ENCODE measurements at places on chromosomes 5 and 9.

GRCh38 chr5:97728920-97729319 is 545.9 kb upstream of the RIOK2 start:
- no peak for DNase-seq

DNA sequence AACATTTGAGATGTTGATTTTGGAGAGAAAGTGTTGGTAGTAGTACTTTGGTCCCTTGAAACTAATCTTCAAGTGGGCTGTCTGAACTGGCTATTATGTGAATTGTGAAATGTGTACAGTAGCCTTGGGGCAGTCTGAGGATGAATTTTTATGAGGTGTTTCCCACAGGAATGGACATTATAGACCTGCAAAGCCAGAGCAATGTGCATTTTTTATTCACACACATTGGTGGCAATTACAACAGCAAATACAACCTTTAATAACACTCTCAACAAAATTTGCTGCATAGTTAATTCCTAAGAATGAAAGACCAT is 147.0 kb downstream of the PAM start:
- no peak for DNase-seq

GRCh38 chr5:87347841-87348240 is 64.9 kb downstream of the CCNH start:
- no peak for DNase-seq

DNA sequence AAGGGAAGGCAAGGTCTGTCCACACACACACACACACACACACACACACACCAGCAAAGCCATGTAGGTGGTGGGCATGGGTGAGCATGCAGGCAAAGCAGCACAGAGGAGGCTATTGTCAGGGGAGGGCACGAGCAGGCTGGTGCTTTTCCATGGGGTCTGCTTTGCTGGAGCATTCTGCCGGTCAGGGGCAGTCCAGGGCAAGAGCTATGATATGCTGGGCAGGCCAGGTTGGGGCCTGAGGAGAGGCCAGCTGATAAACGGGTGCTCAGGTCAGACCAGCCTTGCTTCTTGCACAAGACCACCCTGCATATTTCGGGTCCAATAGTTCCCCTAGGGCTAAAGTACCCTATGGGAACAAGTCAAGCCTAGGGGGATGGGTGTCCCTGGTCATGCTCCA is 253.9 kb upstream of the DMAC1 start:
- no peak for DNase-seq

- no peak for DNase-seq
These were observed 11.1 kb upstream of the LHFPL2 start for GRCh38 chr5:78659714-78660113.

DNA sequence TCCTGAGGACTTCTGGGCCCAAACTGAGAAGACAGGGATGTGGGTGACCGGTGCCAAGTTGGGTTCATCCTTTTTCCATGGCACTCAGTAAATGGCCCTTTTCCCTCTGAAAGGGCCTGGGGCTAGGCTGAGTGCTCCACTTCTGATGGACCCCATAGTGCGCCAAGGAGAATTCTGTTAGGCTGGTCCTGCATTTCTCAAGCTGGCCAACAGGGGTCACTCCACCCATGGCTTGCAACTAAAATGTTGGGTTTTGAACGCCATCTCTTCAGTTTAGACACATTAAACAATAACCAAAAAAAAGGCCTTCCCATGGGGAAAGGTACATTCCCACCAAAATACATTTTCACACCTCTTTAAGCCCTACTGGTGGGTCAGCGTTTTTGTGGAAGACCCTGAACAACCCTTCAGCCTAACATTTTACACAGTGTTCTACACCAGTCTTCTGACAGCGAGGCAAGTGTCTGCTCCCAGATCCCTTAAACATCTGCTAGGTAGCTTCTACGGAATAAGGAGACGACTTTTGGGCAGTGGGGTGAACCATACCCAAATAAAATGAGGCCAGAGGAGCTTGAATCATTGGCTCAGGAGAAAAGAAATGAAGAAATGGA is 27.3 kb downstream of the CNTFR start:
- DNase-seq: peak; percentile 4

GRCh38 chr5:138944527-138945322 is 69.6 kb upstream of the LRRTM2 start:
- no peak for DNase-seq
